ENCODE measurements at places on chromosomes 3 and 15. TPM values are rescaled to one million over a fixed set of nuclear protein-coding genes. Genes with fewer than 3 reads are reported as not detected.
A peak's percentile ranks its signal among the peaks of the same experiment; 100 is the strongest.

DNA sequence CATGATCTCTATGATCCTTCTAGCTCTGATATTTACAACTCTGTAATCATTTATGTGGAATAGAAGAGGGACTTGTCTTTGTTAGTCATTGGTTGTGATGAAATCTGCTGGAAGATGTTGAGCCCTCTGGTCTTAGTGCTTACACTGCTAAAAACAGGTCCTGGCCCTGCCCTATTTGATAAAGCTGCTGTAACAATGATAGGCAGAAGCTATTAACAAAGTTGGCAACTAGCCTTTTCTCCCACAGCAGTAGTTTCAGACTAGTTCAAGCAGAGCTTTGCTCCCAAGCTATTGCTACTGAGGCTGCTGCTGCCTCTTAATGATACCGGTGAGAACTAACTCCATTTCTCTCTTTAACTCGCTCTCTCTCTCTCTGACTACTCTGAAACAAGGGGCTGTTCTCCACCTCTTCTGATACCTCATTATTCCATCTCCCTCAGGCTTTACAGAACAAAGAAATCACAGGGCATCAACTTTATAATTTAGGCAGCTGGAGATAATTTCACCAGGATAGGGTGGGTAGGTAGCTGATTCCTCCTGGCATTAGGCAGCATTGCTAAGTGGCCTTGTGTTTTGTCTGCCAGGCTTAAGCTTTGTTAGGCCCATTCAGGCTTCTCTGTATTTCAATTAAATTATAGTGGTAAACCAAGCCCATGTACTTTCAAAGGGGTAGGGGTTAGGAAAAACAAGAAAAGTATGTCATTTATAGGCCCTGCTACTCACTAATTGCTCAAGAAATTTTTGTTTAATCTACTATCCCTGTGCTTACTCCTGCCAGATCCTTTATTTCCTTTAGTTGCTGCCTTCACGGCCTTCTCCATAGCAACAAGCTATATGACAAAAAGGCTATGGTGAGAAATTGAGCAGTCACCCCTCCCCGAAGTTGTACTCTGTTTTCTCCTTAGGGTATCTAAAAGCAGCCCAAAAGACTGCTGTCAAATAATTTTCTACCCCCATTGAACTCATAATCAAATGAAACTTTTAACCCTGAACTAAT is 139.6 kb downstream of the RBPMS2 start:
- DNase-seq: no peak

GRCh38 chr15:96243701-96244100 is 86.8 kb upstream of the NR2F2 start:
- no peak for DNase-seq

GRCh38 chr15:67311731-67312130 is 57.1 kb downstream of the IQCH start:
- DNase-seq: no peak

- DNase-seq: no peak
Measured at GRCh38 chr3:80889535-80889934, 871.9 kb downstream of the GBE1 start.

DNA sequence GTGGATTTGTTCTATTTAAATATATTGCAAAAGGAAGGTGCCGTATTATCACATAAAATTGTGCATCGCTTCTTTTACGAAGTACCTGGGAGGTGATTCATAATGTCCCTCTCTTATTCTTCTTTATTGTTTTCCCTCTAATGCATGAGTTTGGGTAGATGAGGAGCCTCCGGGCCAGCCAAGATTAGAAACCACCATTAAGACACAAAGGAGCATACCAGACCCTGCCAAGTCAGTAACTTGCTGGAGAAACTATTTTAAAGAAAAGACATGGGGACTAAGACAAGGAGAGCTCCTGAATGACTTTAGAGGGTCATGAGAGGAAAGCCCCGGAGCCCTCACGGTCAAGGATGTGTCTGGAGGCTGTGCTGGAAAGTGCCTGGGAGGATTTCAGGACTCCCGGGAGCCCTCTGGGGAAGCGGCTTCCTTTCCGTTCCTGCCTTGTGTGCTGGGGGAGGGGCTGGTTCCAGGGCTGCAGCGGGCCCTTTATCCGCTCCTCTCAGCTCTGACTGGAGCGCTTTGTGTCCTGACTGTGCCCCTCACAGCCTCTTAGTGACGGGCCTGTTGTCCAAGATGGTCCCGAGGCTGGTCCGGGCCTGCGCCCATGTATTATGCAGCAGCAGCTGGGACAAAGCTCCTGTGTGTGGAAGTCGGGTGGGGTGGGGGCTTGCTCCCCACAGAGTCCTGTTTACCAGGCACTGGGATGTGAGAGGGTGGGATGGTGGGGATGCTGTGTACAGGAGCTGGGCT is 35.7 kb downstream of the CORO2B start:
- DNase-seq: peak; percentile 76

- no peak for DNase-seq
Measured at GRCh38 chr3:163632722-163633121, 1445.6 kb downstream of the SI start.

DNA sequence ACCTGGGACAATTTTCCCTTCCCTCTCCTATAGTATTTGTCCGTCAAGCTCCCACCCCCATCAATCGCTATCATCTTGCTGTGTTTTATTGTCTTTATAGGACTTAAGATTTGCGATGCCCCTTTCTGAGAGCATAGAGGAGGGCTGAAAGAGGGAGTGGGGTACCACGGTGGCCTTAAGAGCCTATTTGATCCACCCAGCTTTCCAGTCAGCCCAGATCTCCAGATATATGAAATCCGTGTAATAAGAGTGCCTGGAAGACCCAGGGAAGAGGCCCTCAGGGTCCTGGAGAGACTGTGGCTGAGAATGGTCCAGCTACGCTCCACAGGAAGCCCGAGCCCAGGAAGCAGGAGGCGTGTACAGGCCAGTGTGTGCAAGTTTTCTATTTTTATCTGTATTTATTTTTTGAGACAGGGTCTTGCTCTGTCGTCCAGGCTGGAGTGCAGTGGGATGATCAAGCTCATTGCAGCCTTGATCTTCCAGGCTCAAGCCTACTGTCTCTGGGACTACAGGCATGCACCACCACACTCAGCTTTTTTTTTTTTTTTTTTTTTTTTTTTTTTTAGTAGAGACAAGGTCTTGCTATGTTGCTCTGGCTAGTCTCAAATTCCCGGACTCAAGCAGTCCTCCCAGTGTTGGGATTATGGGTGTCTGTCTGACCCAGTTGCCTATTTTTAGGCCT is 964 bp upstream of the NCKIPSD start:
- DNase-seq: no peak

- no peak for DNase-seq
Measured at GRCh38 chr3:142615171-142615570, 19.0 kb downstream of the PLS1 start.

GRCh38 chr15:58521293-58521991 is 89.7 kb downstream of the LIPC start:
- no peak for DNase-seq

GPR160 gene
- 5.4 TPM for total RNA-seq

KCNAB1 gene
- 6.2 TPM for total RNA-seq

ALS2CL gene
- 18.5 TPM for total RNA-seq

TMEM212 gene
- not detected for total RNA-seq

SH3GL3 gene
- 0.67 TPM for total RNA-seq

Measured in sciatic nerve (tissue), 2 donors.